ENCODE measurements at places on chromosomes 7 and 10. TPM values are rescaled to one million over a fixed set of nuclear protein-coding genes. Genes with fewer than 3 reads are reported as not detected.

DNA sequence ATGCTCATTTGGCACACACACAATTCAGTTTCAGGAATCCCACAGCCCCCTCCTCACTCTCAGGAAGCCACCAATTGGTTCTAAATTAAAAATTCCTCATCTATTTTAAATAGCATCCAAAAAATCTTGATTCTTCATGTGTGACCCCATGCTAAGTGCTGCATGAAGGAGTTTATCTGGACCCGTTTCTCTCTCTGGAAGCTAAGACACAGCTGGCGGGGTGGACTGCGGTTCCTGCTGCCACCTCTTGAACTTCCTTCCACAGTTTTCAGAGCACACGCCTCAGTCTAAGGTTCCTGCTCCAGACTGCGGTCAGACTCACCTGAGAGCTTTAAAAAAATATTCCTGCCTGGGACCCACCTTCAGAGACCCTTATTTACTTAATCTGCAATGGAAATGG lies 34.5 kb downstream of the LYZL1 start:
- H3K27ac ChIP-seq, result peak overlapping the region; percentile 40
- peaks cover 13% of the 10 kb centered on the region for H3K4me1 ChIP-seq
- H3K4me3 ChIP-seq, result no peak overlapping the region
- no peak for DNase-seq

GRCh38 chr10:43856299-43856698 lies 207.6 kb upstream of the ZNF32 start:
- no peaks in the 10 kb centered on the region for H3K4me1 ChIP-seq
- no peak overlapping the region for H3K27ac ChIP-seq
- DNase-seq, result no peak

GRCh38 chr7:128933180-128933891 lies 4.4 kb upstream of the IRF5 start:
- H3K36me3 ChIP-seq, result no peaks in the 10 kb centered on the region
- peaks cover 10% of the 10 kb centered on the region for H3K27me3 ChIP-seq
- DNase-seq, result no peak

GRCh38 chr7:35971133-35971891 lies 170.5 kb downstream of the SEPTIN7 start:
- peak overlapping the region; percentile 42 for H3K4me3 ChIP-seq
- no peak for DNase-seq
- H3K27me3 ChIP-seq, result peaks cover 33% of the 10 kb centered on the region
- H3K27ac ChIP-seq, result no peak overlapping the region

DNA sequence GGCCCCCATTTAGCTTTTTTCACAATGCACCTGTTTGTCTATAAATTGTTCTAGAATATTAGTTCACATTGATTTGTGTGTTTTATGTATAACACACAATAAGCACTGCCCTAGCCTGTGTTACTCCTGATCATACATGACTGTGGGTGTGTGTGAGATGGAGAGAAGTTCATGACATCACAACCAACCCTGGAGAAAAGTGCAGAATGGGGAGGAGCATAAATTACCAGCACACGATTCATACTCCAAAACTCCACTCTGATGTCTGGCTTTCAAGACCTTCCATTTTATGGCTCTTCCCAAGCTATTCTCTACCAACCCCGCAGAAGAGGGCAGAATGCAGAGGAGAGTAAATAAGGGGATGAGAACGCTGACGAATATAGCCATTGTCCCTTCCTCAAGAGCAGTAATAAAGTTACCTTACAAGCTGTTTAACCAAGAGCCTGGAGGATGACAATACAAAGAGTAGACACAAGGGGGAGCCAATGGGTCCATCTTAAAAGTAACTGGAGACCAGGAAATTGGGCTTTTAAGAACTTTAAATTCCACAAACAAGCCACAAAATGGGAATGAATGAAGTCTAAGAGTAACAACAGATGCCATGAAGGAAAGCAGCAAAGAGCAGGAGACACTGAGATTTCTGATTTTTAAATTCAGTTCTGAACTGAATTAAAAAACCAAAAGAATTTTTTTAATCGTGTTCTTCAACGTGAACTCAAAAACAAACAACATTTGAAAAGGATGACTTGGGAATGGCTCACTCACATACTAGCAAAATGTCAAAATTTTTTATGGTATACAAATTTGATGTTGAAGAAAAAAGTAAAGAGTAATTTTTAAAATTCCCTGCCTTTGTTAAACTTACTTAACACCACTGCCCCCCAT lies 159.6 kb downstream of the PARD3 start:
- H3K27me3 ChIP-seq, result no peaks in the 10 kb centered on the region
- no peak overlapping the region for H3K27ac ChIP-seq
- no peak for DNase-seq

- DNase-seq, result no peak
- no peak overlapping the region for H3K27ac ChIP-seq
- H3K36me3 ChIP-seq, result no peaks in the 10 kb centered on the region
- no peak overlapping the region for H3K4me3 ChIP-seq
Observed at GRCh38 chr10:11608159-11609013, 3.1 kb downstream of the USP6NL start.

GRCh38 chr10:49037187-49037586 lies 78.1 kb downstream of the VSTM4 start:
- H3K27ac ChIP-seq, result no peak overlapping the region
- H3K36me3 ChIP-seq, result no peaks in the 10 kb centered on the region
- H3K27me3 ChIP-seq, result no peaks in the 10 kb centered on the region
- H3K4me3 ChIP-seq, result no peak overlapping the region
- DNase-seq, result peak; percentile 91

DNA sequence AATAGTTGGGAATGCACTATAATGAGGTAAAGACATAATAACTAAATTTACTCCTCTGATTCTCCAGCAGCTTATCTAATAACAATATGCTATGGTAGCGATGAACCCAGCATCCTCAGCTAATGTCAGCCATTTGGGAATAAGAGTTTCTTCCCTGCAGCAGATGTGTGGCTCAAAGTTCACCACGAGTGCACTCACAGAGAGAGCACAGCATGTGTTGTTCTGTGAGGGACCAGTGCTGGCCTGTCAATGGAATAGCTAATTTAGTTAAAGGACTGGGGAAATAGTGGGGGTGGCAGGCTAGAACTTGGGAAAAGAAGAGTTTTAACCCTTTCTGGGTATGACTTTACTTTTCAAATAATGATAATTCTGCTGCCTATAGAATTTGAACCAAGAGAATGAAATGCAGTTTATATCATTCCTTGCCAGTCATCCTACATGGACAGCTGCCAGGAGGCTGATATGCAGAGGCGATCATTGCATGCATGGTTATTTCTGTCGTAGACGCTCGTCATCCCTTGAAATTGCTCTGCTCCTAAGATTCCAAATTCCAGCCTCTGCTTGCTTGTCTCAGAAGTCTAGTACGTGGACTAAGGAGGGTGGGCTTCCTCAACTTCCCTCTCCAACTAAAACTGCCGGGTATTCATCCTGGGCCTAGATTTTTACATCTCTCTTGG lies 355.6 kb downstream of the RNLS start:
- no peaks in the 10 kb centered on the region for H3K36me3 ChIP-seq
- H3K27me3 ChIP-seq, result no peaks in the 10 kb centered on the region
- no peak overlapping the region for H3K4me3 ChIP-seq
- H3K4me1 ChIP-seq, result peaks cover 23% of the 10 kb centered on the region
- no peak overlapping the region for H3K27ac ChIP-seq
- no peak for DNase-seq

- peak overlapping the region; percentile 87 for H3K4me3 ChIP-seq
- H3K4me1 ChIP-seq, result peaks cover 32% of the 10 kb centered on the region
- no peak for DNase-seq
- H3K27ac ChIP-seq, result peak overlapping the region; percentile 96
- no peaks in the 10 kb centered on the region for H3K36me3 ChIP-seq
Observed at GRCh38 chr7:23598296-23598695, 1.1 kb downstream of the CCDC126 start.

GRCh38 chr10:11018855-11019631 lies 1.4 kb downstream of the CELF2 start:
- H3K4me3 ChIP-seq, result peak overlapping the region; percentile 84
- H3K27me3 ChIP-seq, result no peaks in the 10 kb centered on the region
- H3K4me1 ChIP-seq, result peaks cover 32% of the 10 kb centered on the region

DNA sequence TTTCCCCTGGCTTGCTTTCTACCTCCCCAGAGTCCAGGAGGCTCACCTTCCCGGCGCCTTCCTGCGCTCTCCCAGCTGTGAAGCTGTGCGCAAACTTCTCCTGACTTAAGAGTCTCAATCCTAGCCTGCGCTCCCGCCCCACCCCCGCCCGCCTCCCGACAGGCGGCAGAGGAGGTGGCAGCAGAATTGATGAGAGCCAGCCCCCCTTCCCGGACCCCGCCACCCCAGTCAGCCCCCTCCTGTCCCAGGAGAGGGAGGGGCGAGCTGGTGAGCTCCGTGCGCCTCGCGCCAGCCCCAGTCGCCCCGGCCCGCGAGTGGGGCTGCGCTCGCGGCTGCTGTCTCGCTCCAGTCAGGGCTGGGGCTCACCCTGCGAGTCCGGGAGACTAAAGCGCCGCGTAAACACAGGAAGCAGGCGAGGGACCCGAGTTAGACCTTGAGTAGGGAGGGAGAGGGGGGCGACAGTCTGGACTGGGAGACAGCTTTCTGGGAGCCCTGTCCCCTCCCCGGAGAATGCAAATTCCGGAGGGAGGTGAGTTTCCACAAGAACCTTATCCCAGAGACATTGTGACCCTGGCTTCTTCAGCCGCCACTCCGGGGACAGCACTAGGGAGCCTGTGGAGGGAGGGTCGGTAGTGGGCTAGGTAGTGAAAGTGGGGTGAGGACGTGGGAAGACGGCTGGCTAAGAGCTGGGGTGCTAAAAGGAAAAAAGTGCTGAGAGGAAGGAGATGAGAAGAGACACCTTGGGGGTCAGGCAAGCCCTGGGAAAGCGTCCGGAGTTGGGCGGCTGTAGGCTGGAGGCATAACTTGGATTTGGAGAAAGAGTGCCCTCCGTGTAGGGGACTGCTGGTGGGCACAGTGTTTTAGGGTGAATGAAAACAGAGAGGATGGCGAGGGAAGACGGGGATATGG lies at the start of gene CALCR:
Gene CALCR, minus strand, starts transcription at position 79 of the 909 bp plus-strand sequence. CDS start 87,743 bp downstream, outside the sequence.
- no peaks in the 10 kb centered on the region for H3K27me3 ChIP-seq
- H3K4me1 ChIP-seq, result peaks cover 14% of the 10 kb centered on the region
- no peak within 1 kb of the TSS for H3K27ac ChIP-seq

- no peaks in the 10 kb centered on the region for H3K36me3 ChIP-seq
- no peaks in the 10 kb centered on the region for H3K27me3 ChIP-seq
- H3K4me3 ChIP-seq, result no peak overlapping the region
Observed at GRCh38 chr10:24262929-24263590, 54.1 kb downstream of the KIAA1217 start.

- peaks cover 51% of the 10 kb centered on the region for H3K4me1 ChIP-seq
- H3K27me3 ChIP-seq, result no peaks in the 10 kb centered on the region
- H3K27ac ChIP-seq, result no peak overlapping the region
- H3K4me3 ChIP-seq, result no peak overlapping the region
- DNase-seq, result no peak
- H3K36me3 ChIP-seq, result no peaks in the 10 kb centered on the region
Observed at GRCh38 chr10:13709931-13710650, 123.3 kb downstream of the PRPF18 start.

GRCh38 chr10:30813872-30814481 lies 184.4 kb upstream of the LYZL2 start:
- H3K27me3 ChIP-seq, result no peaks in the 10 kb centered on the region
- no peak for DNase-seq
- H3K4me1 ChIP-seq, result peaks cover 75% of the 10 kb centered on the region
- no peaks in the 10 kb centered on the region for H3K36me3 ChIP-seq
- H3K4me3 ChIP-seq, result no peak overlapping the region

DNA sequence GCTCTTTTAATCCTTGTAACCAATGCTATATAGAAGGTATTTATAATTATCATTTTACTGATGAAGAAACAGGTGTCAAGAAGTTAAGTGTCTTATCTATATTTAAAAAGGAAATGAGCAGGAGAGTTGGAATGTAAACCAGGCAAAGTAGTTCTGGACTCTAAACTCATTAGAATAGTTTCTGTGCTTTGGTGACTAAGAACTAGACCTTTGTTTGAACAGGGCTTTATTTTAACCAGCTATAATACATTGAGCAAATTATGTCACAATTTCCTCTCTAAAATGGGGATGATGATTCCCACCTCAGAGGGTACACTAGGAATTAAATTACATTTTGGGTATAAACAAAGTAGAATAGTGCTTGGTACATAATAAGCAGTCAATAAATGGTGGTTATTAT lies 236.0 kb downstream of the MAGI2 start:
- no peak overlapping the region for H3K4me3 ChIP-seq
- H3K27me3 ChIP-seq, result no peaks in the 10 kb centered on the region
- H3K36me3 ChIP-seq, result no peaks in the 10 kb centered on the region
- DNase-seq, result no peak
- H3K27ac ChIP-seq, result no peak overlapping the region

DNA sequence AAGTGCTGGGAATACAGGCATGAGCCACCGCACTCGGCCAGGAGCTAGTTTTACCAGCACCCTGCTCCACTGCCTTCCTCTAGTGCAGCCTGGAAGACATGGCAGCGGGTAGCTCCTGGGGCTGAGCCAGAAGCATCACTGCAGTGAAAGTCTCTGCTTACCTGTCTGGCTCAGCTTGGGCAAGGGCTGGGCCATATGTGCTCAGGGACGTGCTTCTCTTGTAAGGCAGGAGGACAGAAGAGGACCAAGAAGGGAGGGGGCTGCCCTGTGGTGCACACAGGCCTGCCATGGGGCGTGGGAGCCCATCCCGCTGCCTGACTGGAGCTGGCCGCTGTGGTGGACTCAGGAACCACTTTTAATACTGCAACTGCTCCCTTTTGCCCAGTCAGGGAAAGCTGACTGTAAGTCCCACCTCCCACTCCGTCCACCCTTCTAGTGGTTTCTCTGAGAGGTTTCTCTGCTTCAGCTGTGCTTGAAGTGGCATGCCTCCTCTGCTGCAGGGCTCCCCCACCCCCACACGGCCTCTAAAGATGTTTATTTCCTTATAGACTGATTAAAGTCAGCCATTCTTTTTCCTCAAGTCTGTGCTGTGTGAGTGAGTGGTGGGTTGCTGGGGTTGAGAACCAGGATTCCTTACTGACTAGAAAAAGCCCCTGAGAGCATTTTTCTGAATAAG lies 25.3 kb upstream of the C10orf95 start:
- peaks cover 6% of the 10 kb centered on the region for H3K4me1 ChIP-seq
- no peak overlapping the region for H3K27ac ChIP-seq
- DNase-seq, result no peak
- peaks cover 33% of the 10 kb centered on the region for H3K36me3 ChIP-seq
- H3K27me3 ChIP-seq, result no peaks in the 10 kb centered on the region

The ABCB4 gene
- 1.0 TPM for total RNA-seq

The CISD1 gene
- 34.4 TPM for total RNA-seq

The LRRD1 gene
- not detected for total RNA-seq

The PODXL gene
- total RNA-seq, result 24.5 TPM

The WEE2 gene
- total RNA-seq, result not detected

The TMEM236 gene
- total RNA-seq, result 1.2 TPM

The GPR37 gene
- total RNA-seq, result 14.7 TPM

The KCNH2 gene
- total RNA-seq, result 41.5 TPM

The NPTX2 gene
- total RNA-seq, result 28.3 TPM

The HECW1 gene
- 0.13 TPM for total RNA-seq

The SPDYE1 gene
- 0.11 TPM for total RNA-seq

The DKK1 gene
- 2.3 TPM for total RNA-seq

The CYP3A4 gene
- total RNA-seq, result not detected

The SFMBT2 gene
- 7.6 TPM for total RNA-seq

The UNC5B gene
- total RNA-seq, result 2.1 TPM
